Vagina (tissue), 2 donors: ENCODE measurements at places on chromosomes 5 and 9. TPM values are rescaled to one million over a fixed set of nuclear protein-coding genes. Genes with fewer than 3 reads are reported as not detected.

The PHAX gene
- 44.7 TPM for total RNA-seq

- DNase-seq: no peak
These were observed 51.1 kb downstream of the ELL2 start for GRCh38 chr5:95910521-95910920.

GRCh38 chr5:89372176-89372575 lies 489.2 kb upstream of the MEF2C start:
- DNase-seq: no peak

DNA sequence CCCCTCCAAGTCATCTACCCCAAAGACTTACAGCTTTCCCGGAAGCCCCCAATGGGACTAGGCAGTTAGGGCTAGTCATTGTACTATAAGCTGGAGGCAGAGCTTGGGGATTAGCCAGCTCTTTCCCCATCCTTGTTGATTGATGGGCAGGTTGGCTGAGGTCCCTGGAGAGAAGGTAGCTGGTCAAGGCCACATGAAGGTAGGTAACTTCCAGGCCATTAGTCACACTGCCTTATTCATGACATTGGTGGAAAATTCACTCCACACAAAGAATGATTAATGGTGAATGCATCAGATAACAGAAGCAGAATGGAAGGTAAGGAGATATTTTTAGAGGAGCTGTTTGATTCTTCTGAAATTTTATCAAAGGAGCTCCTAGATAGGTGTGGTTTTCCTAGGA lies 49.5 kb upstream of the TGFBR1 start:
- DNase-seq: no peak

- no peak for DNase-seq
These were observed 826.1 kb downstream of the PRELID2 start for GRCh38 chr5:145008876-145009530.
